SK-N-DZ (cell line): ENCODE measurements at places on chromosomes 2 and 18.

- DNase-seq = no peak
Observed at GRCh38 chr2:205783872-205784499, 101.7 kb downstream of the NRP2 start.

DNA sequence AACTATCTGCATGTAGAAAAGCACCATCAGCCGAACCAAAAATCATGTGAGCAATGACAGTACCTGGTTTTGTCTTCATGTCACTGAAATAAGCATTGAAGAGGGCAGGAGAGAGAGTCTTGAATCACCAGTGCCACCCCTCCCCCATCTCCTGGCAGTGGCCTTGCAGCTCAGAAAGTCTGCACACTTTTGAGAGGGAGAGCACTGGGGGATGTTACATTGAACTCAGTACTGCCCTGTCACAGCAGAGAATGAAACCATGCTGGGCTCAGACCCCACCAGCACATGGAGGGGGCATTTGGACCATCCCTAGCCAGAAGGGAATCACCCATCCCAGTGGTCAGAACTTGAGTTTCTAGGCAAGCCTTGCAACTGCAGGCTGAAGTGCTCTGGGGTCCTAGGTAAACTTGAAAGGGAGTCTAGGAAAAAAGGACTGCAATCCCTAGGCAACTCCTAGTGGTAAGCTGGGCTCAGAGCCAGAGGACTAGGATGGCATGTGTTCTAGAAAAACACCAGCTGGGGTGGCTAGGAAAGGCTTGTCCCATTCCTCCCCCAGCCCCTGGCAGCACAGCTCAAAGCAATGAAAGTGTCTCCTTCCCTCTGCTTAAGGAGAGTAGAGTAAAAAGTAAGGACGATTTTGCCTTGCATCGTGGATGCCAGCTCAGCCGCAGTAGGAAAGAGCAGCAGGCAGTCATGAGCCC lies 259.9 kb upstream of the MYT1L start:
- no peak for DNase-seq

- no peak for DNase-seq
Observed at GRCh38 chr2:41886757-41887156, 161.1 kb upstream of the PKDCC start.

GRCh38 chr2:183123117-183123958 lies 905 bp upstream of the NUP35 start:
- DNase-seq = no peak

GRCh38 chr2:237223201-237223861 lies 137.6 kb downstream of the COPS8 start:
- no peak for DNase-seq

DNA sequence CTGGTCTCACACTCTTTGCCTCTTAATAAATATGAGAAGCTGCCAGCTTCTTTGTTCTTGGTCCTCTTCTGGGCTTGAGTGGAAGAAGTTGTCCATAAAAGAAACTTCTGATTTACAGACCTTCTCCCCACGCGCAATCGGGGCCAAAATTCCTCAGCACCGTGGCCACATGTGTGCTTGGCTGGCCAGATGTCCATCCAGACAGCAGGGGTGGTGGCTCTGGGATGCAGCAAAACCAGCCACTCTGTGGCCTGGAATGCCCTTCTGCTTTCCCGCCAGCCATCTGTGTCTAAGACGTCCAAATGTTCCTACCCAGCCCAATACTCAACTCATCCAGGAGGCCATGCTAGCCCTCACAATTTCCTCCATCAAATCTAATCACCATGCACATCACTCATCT lies 250.8 kb downstream of the EN1 start:
- DNase-seq = no peak
